ENCODE measurements at places on chromosomes 13 and 19.

DNA sequence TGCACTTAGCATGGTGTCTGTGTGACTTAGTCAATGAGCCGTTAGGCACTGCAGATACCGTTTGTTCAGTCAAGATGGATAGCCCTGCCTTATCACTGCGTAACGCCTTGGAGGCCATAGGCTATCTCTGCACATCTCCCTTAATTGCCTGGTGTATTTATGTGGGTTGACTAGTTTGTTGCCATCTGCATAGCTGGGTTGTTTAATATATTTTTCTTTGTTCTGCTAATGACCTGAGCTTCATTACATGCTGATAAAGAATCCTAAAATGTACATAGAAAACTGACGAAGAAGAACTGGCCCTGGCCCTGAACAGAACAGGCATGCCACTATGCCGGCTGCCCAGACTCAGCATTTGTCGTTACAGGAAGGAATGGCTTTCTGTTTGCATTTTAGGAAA lies 297.8 kb downstream of the SHISA2 start:
- no peak for DNase-seq

GRCh38 chr19:21143854-21144253 lies 2.0 kb downstream of the ZNF431 start:
- no peak for DNase-seq

- no peak for DNase-seq
Measured at GRCh38 chr13:95813139-95813538, 136.2 kb downstream of the DNAJC3 start.

- no peak for DNase-seq
Measured at GRCh38 chr19:17766543-17767131, 15.4 kb downstream of the FCHO1 start.

DNA sequence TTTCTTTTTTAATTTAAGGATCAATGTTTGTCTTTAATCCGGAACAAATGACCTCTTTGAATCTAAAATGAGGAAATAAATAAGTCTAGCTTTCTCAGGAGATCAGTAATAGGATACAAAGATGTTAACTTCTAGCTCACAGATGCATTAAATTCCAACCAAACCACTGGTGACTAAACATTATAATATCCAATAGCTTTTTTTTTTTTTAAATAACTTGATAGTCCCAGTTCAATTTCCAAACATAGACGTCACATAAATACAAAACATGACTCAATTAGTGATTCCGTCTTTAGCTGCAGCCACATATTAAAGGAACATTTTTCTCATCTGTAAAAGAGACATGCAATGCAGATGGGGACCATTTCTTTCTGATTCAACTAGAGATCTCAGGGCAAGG lies 390.5 kb upstream of the PCDH9 start:
- DNase-seq, result no peak

- no peak for DNase-seq
Measured at GRCh38 chr19:4310247-4311121, 6.1 kb downstream of the FSD1 start.

GRCh38 chr13:85266771-85267170 lies 532.4 kb downstream of the SLITRK6 start:
- no peak for DNase-seq

GRCh38 chr19:6970443-6970842 lies 50.8 kb downstream of the MBD3L2B start:
- DNase-seq, result no peak

DNA sequence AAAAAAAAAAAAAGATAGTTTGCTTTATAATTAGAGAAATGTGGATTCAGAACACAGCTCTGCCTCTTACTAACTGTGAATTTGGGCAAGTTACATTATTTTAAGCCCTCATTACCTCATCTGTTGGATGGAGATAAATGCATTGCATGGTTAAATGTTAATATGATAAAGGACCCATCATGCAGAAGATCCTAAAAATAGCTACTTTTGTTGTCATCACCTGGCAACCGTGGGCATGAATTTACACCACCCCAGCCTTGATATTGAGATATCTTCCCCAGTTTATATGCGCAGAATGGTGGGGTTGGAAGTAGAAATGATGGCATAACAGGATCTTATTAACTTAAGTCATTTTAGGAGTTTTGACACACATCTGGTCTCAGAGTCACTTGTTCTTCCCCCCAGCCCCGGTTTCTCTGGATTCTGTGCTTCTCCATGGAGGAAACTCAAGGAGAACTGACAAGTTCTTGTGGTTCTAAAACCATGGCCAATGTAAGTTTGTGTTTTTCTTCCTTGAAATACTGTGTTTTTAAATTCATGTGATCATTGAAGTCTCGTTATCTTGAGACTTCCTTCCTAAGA lies 8.9 kb downstream of the ZNF546 start:
- no peak for DNase-seq

GRCh38 chr13:98652276-98652675 lies 75.4 kb upstream of the STK24 start:
- no peak for DNase-seq

DNA sequence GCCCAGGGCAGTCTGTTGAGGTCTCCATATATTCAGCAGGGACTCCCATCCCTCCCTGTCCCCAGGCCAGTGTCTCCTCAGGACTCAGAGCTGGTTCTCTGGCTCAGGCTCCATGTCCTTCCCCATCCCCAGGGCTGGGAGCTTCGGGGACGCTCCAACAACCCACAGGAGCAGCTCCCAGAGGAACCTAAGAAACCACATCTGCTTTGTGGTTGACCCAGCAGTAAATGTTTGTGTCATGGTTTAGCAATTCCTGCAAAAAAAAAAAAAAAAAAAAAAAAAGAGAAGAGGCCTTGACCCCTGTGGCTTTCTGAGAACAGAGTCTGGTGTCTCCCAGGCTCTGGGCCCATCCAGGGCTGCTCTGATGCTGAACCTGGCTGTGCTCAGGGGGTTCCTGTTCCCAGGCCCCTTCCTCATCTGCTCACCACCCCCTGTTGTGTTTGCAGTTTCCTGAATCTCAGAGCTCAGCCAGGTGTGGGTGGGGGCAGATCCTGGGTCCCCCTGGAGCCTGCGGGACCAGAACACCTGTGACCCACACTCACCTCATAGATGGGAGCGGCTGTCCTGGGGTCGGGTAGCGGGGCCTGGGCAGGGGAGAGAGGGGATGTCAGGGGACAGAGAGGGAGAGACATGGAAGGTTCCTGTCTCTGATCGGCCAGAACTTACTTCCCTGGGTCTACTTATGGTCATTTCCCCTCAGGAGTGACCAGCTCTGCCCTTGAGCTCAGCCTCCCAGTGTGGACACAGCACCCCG lies 25.2 kb upstream of the CEACAM1 start:
- no peak for DNase-seq

GRCh38 chr13:111880185-111880584 lies 186.8 kb upstream of the SOX1 start:
- no peak for DNase-seq

GRCh38 chr19:4987256-4987655 lies 18.3 kb downstream of the KDM4B start:
- DNase-seq, result no peak

- no peak for DNase-seq
Measured at GRCh38 chr13:99545361-99545760, 44.1 kb downstream of the TM9SF2 start.

DNA sequence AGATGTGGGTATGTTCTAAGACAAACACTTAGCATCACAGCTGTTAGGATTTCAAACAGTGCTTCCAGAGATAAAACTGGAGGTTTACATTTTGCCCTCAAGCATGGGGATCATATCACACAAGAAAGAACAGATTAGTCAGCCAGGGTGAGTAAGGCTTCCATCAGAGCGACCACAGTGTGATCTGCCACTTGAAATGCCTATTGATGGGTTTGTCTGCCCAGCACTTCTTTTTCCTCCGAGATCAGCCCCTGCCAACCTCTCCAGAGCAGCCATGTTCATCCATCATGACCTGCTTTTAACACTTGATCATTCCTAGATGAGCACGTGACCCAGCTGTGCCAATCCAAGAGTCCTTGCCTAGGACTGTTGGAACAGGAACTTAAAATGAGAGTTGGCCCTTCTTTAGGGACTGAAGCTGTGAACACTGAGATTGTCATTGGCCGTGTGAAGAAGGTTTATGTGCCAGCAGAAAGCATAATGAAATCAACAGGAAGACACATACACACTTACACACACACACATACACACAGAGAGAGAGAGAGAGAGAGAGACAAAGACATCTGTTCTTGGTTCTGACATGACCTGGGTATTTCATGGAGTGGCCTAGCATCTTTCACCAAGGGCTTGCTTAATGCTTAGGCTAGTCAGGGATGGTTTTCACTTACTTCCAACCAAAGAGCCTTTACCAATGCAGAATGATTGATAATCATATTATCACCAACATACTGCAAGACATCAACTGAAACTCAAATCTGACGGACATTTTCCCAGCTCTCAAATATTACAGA lies 5.2 kb upstream of the CEBPG start:
- no peak for DNase-seq

- peak; percentile 99 for DNase-seq
Measured at GRCh38 chr19:48993175-48994034, at the start of the genes GYS1 and RUVBL2. GYS1 (minus strand) TSS chr19:48993309; CDS start chr19:48993112, 197 bp downstream. RUVBL2 (plus strand) TSS chr19:48993887; CDS start chr19:48993912, 25 bp downstream.

DNA sequence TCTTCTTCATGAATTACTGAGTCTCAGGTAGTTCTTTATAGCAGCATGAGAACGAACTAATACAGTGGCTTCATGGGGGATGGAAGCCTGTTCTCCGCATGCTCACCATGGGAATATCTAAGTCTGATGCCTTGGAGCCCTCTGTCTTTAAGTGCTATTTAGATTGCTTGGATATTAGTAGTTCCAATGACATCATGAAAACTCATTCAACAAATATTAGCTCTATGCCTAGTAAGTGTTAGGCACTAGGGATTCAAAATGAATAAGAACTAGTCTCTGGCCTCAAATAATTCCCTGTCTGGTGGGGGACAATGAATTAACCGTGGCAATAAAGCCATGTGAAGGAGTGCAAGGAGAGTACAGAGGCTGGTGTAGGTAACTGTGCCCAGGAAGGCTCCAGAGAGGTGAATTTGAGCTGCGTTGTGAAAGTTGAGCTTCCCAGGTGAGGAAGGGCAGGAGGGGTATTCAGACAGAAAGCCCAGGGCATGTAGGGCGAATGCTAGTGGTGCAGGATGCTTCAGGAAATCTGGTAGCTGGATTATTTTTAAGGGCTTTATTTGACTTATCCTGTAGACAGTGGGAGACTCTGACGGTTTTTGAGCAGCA lies 6.1 kb upstream of the WASF3 start:
- DNase-seq, result no peak

DNA sequence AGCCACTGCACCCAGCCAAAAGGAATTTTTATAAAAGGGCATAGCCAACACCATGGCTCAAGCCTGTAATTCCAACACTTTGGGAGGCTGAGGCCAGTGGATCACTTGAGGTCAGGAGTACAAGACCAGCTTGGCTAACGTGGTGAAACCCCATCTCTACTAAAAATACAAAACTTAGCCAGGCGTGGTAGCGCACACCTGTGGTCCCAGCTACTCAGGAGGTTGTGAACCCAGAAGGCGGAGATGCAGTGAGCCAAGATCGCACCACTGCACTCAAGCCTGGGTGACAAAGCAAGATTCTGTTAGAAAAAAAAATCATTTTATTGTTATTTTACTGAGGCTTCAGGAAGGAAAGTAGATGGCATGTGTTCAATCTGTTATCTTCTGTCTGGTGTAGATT lies 31.3 kb upstream of the FOXO1 start:
- DNase-seq, result no peak

DNA sequence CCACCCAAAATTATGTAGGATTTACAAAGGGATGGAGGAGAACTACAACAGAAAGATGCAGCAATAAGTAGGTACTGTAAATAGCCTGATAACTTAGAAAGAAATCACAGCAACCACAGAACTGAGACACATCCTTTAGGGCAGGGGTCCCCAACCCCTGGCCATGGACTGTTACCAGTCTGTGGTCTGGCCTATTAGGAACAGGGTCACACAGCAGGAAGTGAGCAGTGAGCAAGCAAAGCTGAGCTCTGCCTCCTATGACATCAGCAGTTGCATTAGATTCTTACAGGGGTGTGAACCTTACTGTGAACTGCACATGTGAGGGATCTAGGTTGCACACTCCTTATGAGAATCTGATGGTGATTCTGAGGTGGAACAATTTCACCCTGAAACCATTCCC lies 997.6 kb downstream of the DIAPH3 start:
- no peak for DNase-seq

DNA sequence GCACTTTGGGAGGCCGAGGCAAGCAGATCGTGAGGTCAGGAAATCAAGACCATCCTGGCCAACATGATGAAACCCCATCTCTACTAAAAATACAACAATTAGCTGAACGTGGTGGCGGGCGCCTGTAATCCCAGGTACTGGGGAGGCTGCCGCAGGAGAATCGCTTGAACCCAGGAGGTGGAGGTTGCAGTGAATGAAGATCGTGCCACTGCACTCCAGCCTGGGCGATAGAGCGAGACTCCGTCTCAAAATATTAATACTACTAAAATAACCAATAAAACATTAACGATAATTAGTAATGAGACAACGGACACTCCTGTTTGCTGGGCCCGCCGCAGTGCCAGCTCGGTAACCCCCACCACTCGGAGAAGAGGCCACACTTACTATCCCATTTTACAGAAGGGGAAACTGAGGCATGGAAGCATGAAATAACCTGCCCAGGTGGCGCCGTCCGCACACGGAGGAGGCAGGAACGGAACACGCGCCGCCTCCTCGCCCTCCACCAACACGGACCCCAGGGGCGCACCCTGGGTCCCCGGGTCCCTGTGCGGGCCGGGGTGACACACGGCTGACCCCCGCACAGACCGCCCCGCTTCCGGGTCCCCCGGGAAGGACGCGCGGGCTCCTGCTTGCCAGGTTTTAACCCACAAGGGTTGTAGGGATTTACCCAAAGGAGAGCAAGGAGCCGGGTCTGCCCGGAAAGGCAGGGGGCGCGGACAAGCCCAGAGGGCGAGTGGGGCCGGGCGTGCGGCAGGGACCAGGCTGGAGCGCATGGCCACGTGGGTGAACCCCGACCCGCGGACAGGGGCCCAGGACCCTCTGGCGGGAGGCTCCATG lies 1.6 kb downstream of the R3HDM4 start:
- DNase-seq, result no peak

DNA sequence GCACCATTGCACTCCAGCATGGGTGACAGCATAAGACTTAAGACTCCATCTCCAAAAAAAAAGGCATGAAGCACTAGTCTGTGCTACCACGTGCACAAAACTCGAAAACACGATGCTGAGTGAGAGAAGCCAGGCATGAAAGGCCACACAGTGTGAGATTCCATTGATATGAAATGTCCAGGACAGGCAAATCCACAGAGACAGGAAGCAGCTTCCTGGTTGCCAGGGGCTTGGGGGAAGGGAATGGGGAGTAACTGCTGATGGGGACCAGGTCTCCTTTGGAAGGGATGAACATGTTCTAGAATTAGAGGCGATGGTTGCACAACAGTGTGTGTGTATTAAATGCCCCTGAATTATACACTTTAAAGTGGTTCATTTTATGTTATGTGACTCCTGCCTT lies 15.9 kb upstream of the JUND start:
- DNase-seq, result no peak

DNA sequence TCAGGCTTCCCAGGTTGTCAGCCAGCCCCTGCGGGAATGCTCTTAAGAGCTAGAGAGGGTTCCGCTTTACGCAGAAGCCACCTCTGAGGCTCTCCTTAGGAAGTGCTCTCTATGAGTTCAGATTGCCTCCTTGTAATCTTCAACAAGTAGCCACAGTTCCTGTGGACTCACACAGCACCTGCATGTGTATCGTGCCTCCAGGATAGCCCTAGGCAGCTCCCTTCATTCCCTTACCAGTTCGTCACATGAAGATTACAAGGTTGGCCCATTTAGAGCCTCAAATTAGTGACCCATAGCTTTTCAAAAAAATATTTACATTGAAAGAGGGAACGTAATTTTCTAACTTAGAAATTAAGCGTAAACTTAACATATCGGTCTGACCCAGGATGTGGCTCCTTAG lies 284.3 kb downstream of the MTUS2 start:
- DNase-seq, result no peak

GRCh38 chr13:110916301-110917142 lies 1.7 kb upstream of the ANKRD10 start:
- no peak for DNase-seq

- DNase-seq, result no peak
Measured at GRCh38 chr13:71852736-71853135, 14.3 kb downstream of the DACH1 start.
